ENCODE measurements at places on chromosomes 6 and 20.
A peak's percentile ranks its signal among the peaks of the same experiment; 100 is the strongest.

GRCh38 chr20:47412083-47412482 is 55.6 kb upstream of the ZMYND8 start:
- DNase-seq: no peak

DNA sequence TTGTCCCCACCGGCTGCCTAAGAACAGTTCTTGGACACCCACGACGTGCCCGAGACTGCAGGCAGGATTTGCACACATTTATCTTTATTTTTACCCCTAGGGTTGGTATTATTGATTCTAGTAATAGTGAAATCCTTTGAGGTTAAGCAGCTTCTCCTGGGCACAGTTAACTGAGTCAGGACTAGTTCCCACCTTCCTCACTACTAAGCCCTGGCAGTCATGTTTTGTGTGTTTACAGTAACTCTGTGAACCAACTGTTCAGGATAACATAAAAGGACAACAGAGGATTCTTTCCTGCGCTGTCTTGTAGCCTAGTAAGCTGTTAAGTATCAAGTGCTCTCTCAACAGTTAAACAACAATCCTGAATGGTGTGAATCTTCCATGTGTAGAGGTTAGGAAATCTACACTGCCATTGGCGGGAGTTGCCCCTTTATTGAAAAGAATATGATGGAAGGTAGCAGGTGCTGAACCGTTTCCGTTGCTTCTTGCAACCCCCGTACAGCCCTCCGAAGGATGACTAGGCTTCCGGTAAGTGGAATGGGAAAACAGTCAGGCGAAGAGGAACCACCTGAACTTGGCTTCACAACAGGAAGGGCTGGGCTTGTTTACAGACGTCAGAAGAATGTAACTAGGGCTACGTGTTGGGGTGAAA is 979 bp upstream of the SOD2 start:
- peak; percentile 81 for DNase-seq

GRCh38 chr6:115766745-115767462 is 293.8 kb downstream of the FRK start:
- DNase-seq: no peak

- no peak for DNase-seq
Observed at GRCh38 chr6:157510323-157511188, 129.6 kb downstream of the ZDHHC14 start.

GRCh38 chr6:15352845-15353244 is 107.0 kb downstream of the JARID2 start:
- DNase-seq: no peak

DNA sequence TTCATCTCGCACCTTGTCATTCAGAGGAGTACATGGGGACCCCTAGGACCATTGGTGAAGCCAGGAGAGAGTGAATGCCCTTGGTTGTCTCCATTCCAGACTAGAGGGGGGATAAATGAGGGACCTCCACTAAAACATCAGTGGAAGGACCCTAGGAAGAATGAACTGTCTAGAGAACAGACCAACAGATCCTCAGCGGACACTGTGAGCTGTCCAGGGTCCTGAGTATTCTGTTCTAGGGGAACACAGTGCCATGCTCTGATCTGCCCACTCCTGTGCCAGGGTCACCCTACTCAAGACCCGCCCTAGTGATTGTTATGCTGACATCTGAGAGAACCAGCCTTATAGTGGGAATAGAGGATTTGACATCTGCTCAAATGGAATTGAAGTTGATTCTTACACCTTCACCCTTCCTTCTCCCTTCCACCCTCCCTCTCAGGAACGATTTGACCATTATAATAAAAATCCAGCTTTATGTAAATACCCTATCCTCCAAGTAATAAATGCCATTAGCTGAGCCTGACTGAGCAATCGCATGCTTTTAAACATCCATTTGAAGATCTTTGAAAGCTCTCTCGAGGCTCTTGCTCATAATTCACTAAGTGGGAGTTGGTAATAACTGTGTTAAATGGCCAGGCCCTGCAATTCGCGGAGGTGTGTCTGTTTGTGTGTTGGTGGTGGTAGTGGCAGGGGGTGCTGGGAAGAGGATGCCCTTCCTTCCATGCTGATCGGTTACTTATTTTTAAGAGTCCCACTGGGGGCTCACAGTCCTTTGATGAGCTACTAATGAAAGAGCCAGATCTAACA is 43.6 kb upstream of the SLC32A1 start:
- DNase-seq: peak; percentile 12

Measured in CD4-positive, alpha-beta T cell treated with Interleukin-10 for 1 hour (primary cell).